8988T (cell line): ENCODE measurements at places on chromosomes 5 and 9.

- no peak for DNase-seq
These were observed 72.8 kb downstream of the PTTG1 start for GRCh38 chr5:160494451-160494850.

- DNase-seq = no peak
These were observed 1380.1 kb upstream of the NUDT12 start for GRCh38 chr5:104942735-104943134.

- DNase-seq = peak; percentile 89
These were observed 7.6 kb downstream of the CRAT start for GRCh38 chr9:129102791-129103594.

GRCh38 chr5:180646289-180646962 lies 3.0 kb downstream of the FLT4 start:
- DNase-seq = no peak

DNA sequence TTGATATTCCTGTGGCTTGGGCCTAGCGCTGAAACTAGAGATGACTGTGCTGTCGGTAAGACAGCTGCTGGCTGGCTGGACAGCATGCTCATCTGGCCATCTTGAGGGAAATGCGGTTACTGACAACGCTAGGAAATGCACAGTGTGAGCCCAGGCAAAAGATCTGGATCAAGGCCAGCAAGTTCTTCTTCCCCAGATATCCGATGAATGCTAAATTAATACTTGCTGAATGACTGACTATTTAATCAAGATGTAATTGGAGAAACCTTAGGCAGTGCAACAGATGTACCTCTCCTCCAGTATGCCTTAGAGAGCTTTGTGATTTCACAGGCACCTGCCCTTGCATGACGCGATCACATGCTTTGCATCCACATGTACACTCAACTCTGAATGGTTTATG lies 659.1 kb downstream of the EFNA5 start:
- DNase-seq = no peak

GRCh38 chr9:3962971-3963642 lies 336.8 kb downstream of the GLIS3 start:
- DNase-seq = no peak

DNA sequence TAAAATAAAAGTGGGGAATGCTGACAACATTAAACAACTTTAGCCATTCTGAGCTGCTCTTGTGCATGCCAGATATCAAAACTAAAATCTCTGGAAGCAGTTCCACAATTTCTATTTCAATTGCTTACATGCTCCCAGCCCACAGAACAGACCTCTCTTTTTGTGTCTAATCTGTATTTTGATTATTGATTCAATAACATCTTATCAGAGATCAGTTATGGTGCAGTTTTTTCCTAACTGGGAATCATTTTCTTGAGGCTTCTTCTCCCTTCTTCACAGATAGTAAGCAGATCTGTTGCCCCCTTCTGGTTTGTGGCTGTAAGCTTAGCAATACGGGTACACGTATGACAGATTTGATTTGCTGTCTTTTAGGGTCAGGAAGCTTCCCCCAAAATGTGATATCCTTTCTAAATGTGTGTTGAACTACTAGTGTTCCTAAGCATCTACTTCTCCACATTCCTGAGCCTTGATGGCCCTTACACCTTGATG lies 39.4 kb downstream of the MRPS27 start:
- DNase-seq = peak; percentile 28

DNA sequence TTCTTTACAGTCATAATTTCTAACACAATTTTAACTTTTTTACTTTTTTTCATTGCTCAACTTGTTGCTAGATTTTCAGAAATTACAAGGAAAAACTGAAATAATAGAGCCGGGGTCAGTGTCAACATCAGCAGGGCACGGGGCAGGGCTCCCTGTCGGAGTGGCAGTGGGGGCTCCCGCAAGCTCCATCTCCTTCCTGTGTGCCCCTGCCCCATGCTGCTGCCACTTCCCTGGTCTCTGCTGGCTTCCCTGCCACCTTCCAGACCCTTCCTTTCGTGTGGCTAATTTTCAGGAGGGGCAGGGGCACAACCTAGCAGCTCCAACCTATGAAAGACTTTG lies 1.0 kb upstream of the EXOC3 start:
- no peak for DNase-seq

- no peak for DNase-seq
These were observed 34.8 kb upstream of the HRH2 start for GRCh38 chr5:175623088-175623487.

- DNase-seq = no peak
These were observed 353.5 kb downstream of the ENC1 start for GRCh38 chr5:74286734-74287695.

GRCh38 chr5:100900142-100900795 lies 2.8 kb downstream of the ST8SIA4 start:
- no peak for DNase-seq

- no peak for DNase-seq
These were observed 8.1 kb downstream of the TRIP13 start for GRCh38 chr5:900781-901180.

- no peak for DNase-seq
These were observed 52.5 kb downstream of the ECPAS start for GRCh38 chr9:111431684-111432083.

DNA sequence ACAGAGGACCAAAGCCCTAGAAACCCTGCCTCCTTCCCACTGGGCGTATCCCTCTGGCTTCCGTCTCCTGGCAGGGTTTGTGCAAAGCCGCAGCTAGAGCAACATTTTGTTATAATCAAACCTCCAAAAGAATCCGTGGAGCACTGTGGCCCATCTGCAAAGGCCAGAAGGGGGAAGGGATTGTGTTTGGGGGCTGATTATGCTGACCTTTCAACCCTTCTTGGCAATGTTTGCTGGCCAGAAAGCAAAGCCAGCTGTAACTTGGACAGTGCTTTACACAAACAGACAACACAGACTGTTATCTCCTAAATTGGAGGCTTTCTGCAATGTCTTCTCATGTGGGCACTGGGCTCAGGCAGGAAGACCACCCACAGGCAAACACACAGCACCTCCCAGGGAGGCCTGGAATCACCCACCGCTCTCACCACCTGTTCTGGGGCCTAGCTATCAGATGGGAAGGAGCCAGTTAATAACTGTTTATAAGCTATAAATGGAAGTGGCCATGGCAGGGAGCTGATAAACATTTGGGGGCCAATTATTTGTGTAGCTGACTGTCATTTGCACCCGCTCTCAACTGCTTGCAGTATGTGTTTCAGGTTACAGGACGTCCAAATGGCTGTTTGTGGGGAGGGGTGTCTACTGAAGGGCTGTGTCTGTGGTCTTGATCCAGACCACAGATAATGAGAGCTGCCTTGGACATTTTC lies 121.6 kb upstream of the ERCC6L2 start:
- no peak for DNase-seq

GRCh38 chr9:81600631-81601030 lies 88.7 kb downstream of the TLE1 start:
- DNase-seq = no peak

DNA sequence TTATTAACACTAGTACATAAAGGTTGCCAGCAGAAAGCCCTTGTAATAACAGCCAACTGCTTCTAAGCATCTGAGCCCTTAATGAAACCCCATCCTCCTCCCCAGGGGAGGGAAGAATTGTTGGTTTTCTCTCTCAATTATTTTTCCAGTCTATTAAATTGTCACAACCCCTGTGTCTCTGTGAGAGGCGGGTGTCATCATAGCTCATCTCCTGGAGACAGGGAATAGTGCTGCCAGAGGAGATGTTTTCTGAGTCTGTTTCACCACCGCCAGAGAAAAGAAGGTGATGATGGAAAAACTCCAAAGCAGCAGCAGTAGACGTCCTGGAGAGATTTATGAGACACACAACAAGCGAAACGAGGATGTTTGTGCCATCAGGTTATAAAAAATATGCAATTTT lies 271.1 kb upstream of the NMUR2 start:
- no peak for DNase-seq
